Ovary (tissue), 10 donors: ENCODE measurements at places on chromosomes 5 and 9.

DNA sequence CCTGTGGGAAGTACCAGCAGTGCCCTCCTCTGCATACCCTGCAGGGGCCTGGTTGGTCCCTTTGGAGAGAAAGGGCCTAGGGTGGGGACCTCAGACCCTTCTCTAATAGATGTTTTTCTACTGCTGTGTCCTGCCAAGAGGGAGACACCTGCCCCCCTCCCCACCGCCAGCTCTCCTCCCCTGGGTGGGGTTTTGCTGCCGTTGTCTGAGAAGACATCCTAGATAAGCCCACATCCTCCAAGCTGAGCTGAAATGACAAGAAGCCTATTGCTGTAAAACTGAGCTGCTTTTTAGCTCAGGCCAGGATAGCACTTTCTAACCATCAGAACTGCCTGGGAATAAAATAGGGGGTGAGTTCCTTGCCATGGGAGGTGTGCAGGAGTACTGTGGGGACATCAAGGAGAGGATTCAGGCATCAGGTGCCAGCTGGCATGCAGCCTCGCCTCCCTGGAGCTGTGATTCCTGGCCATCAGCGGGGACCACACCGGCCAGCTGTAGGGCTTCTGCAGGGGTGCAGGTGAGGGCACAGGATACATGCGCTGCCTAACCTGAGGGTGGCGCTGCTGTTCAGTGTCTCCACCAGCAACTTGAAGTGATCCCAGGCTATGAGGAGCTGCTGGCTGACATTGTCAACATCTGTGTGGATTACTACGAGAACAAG lies 37.9 kb downstream of the CYFIP2 start:
- no peak for DNase-seq

DNA sequence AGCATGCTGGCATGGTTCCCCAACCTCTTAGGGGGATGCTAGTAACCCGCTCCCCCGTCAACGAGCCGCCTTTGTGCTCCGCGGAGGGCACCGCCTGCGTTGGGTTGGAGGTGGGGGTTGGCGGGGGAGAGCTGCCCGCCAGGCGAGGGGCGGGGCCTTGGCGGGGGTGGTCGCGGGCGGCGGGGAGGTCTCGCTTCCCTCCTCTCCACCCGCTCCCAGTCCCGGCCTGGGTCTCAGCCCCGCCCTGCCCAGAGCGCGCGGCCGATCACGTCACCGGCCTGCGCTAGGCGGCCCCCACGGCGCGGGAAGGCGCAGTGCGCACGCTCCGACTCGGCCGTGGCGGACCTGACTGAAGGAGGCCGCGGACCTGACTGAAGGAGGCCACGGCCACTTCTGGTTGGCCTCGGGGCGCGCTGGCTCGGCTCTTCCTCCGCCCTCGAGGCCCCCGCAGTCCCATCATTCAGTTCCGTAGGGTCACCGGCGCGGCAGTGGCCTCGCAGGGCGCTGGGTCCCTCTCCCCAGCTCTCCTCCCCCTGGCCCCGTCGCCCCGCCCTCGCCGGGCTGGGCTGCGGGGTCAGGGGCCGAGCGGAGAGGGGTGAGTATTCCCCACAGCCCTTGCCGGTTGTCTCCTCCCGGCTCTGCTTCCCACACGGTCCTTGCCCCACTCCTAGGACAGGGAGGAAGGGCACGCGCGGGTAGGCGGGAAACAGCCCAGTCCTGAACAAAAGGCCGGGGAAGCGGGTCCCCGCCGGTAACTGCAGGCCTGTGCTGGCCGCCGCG lies at the start of gene ATG10:
Gene ATG10 (plus strand): TSS at position 312 of the 780 bp plus-strand sequence. CDS start 15,548 bp downstream, outside the sequence.
- peak; percentile 94 for DNase-seq

GRCh38 chr9:122810306-122810946 lies 10.5 kb downstream of the OR1K1 start:
- DNase-seq, result peak; percentile 68

DNA sequence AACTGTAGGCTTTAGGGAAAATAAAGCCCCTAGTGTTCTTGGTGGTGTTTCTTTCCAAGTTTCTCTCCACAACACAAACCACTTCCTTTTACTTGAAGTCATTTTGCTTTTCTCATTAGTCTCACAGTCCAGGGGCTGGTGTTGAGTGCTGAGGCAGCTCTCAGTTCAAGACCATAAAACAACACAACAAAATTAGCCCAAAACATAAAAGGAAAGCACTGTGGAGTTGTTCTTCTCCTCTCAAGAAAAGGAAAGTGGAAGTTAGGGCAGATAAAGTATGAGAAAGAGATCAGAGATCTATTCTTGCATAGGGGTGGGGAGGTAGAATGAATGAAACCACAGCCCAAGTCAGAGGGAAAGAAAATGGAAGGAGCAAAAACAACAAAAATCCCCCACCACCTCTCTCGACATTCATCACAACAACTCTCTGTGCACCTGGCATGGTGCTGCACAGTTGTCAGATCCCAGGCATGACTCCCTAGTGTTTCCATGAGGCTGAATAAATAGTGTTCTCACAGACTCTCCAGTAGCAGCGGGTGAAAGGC lies 569.9 kb downstream of the RAB3C start:
- no peak for DNase-seq

DNA sequence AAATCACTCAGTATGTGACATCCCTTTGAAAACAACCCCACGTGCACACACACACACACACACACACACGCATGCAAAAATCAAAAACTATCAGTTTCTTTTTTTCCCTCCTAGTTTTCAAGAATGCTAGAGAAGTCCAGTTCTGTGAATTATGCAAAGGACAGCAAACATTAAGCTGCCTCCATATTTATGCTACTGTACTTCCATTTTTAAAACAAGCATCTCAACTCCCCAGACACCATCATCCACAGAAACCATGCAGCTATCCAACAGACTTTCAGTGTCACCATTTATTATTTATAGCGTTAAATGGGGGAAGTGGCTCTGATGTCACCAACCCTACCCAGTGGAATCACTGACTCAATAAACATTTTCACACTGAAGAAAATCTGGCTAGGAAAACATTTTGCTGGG lies 1.6 kb downstream of the FBXW11 start:
- no peak for DNase-seq

GRCh38 chr5:157167214-157167621 lies 1.2 kb upstream of the GARIN3 start:
- no peak for DNase-seq

DNA sequence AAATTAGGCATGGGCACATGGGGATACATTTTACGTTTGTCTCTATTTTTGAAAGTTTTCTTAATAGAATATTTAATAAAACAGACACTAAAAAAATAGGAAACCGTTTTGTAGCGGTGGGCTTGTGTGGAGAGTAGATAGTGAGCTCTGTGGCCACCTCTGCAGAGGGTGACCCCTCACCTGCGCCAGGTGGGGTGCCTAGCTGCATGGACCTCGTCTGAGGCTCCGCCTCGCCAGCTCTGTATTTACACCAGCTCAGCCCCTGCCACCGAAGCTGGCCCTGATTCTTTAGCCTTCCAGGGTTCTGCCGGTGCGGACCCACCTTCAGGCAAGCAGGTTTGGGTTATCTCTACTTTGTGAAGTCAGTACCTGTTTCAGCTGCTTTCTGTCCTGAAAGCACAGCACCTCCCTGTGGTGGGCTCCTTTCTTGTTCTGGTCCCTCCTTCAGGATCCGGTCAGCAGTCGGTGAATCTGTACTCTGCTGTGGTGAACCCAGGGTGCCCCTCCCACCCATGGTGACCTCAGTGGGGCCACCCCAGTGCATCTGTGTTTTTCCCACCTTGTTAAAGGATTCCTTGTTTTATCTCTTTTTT lies 105.2 kb upstream of the CACNA1B start:
- DNase-seq, result no peak

DNA sequence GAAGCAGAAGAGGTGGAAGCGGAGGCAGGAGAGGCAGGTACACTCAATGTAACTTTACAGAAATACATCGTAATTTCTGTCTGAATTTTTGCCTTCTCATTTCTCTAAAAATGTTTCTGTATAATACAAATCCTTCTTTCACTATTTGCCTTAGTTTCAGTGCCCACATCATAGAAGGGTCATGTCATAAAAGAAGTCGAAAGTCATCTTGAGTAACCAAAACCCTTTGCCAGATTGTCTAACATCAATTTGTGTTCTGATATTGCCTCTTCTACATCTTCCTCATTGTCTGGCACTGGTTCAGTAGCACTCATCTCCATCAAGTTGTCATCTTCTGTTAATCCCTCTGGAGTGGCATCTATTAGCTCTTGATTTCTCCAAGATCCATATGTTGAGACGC lies 6.2 kb upstream of the CYFIP2 start:
- DNase-seq, result no peak

- DNase-seq, result no peak
Measured at GRCh38 chr5:149800633-149801032, 70.5 kb downstream of the PPARGC1B start.

GRCh38 chr5:82806513-82806912 lies 270.7 kb downstream of the TMEM167A start:
- DNase-seq, result no peak

GRCh38 chr5:78547731-78548615 lies 100.6 kb downstream of the LHFPL2 start:
- DNase-seq, result peak; percentile 89

DNA sequence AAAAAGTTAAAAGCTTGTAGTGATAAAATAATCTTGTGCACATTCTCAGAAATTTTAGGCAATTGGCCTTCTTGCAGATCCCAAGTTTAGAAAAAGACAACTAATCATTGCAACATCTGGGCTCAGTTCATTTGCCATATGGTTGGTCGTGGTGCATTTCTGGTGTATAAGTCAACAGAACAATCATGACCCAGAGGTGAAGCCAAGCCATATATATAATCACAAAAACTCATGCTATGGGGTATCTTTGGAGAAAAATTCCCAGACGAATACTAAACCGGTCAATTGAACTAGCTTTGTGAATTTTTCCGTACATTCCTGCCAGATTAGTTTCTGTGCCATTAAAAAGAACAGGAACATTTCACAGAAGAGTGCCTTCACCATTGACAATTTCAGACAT lies 50.3 kb downstream of the FYB1 start:
- no peak for DNase-seq

DNA sequence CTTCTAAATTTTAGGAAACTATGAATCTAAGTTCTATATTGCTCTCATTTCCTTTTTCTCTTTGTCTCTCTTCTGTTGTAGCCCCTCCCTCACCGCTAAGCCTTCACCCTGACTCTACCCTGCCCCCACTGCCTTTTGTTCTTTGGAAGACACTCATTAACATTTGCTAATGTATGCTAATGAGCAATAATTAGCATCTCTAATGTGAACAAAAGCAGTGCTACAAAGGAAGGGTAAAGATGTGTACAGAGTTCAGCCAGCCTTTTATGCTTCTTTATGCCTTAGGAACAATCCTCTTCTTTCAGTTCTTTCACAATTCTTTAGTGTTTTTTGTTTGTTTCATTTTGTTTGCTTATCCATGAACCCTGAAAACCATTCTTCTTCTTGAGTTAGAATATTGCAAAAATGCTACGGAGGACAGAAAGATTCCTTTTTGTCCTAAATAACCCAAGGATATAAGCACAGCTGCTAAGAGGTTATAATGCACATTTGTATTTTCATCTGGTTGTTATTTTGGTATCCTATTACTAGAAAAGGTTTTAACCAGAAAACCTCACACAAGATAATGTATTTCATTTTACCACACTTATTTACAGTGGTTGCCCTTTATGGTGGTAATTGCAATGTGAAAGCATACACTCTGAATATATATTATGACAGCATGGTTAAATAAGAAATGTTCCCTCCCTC lies 159.3 kb downstream of the TMC1 start:
- no peak for DNase-seq

- no peak for DNase-seq
Measured at GRCh38 chr9:97511655-97512427, 10.4 kb downstream of the TMOD1 start.

DNA sequence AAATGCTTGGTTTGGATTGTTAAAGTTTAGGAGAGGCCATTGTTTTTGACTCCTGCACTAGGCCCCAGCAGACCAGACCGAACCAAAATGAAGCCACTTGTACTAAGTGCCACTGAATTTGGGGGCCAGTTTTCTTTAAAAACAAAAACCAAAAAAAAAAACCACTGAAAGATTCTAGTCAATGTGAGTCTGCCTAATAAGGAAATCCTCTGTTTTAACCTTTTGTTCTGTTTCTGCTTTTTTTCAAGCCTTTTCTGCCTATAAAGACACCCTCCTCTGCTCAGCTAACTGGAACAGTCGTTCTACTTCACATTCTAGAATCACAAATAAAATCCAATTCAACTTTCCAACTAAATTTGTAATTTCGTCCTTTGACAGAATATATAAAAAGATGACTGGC lies 64.9 kb downstream of the SERINC5 start:
- no peak for DNase-seq

DNA sequence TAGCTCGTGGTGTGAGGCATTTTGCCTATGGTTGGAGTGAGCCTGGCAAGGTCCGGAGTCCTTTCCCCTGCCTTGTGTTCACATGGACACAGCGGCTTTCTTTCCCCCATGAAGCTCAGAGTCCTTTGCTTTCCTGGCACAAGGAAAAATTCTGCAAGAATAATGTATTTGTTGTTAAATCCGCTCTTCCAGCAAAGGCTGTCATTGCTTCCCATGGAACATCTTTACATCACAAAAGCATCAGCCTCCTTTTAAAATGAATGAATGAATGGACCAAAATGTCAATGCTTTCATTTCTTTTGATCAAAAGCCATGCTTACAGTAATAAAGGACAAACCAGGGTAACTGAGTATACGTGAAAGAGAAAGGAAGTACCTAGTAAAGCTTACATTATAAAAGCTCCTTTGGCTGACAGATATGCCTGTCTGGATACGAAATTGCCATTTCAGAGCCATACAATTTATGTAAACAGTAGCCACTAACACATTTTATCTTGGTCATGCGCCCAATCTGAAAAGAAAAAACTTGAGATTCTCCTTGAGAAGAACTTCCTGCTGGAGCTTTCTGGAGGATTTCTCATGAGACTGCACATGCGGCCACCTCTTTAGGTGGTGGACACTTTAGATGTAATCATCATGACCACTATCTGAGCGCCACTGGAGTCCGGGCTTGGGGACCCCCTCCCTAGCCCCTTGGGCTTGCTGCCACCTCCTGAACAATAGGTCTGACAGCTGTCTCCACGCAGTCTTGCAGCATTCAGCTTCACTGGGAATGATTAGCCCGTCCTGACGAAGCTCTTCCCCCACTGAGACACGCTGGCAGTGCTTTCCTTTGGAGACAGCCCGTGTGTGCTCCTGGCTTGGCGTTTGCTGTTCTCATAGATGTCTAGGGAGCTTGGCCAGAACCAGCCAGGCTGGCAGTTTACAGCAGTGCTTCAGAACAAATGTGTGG lies 355.9 kb downstream of the ADAMTS6 start:
- DNase-seq, result no peak
